ENCODE measurements at places on chromosomes 5 and 9.

DNA sequence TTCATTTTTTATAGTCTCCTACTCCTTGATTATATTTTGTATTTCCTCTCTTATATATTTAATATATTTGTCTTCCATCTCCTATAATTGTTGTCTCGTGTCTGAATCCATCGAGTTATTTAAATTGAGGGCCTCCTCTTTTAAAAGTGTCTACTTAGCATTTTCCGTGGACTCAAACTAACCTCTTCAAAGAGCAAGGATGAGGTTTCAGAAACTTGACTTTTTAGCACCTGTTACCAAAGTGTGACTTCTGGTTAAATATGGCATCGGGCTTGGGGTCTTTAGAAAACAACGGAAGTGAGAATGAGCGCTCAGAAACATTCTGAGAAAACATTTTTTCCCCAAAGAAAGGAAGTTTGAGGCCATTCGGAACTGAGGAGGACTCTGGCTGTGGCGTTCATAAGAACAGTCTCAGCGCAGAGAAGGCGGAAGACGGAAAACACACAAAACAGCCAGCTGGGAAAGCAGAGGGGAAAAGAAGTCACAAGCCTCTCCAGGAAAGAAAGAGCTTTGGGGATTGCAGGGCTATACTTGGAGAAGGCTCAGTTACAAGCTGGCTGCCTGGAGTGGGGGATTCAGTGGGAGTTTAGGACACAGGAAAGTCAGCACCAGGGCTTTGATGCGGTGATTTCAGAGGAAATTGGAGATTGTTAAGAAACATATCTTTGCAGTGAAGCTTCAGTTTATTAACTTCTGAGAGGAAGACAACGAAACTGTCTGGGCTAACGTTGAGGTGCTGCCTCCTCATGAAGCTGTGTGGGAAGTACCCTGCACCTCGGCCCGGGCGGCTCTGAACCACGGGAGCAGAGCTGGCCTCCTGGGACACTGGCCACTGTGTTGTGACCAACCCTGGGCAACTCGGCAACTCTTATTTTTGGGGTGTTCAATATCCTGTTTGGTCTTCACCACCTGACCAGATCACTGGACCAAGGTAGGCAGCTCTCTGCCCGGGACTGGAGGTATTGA, 25.1 kb upstream of the IRX2 start:
- no peak for DNase-seq

DNA sequence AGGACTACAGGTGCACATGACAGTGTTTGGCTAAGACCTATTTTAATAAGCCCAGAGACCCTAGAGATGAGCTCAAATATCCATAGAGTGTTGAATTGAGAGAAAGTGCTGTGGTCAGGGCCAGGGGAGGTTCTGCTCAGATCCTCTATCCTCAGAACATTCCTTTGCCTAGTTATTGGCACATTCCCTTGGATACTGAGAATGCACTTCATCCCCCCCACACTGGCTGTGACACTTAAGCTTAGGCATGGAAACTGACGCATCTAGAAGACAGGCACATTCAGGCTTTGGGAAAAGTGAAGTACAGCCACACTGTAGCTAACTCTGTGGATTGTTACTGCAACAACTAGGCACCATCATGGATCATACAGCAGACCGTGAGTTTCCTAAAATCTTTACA, 27.1 kb upstream of the RASGRF2 start:
- no peak for DNase-seq

DNA sequence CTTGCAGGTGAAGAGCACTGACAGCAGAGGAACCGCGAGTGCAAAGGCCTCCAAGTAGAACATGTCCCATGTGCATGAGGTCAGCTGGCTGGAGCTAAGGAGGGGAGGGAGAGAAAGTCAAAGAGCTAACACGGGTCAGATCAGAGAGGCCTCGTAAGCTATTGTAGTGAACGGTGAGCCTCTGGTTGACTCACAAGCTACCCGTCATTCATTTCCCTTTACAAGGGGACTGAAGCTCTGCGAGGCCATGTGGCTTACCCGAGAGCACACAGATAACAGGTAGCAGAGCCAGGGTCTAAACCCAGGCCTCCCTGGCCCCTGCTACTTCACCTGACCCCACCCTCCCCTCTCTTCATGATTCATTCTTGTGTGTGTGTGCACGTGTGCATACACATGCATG, 152.7 kb upstream of the ADRA1B start:
- DNase-seq: no peak

GRCh38 chr9:12826924-12827565, 52.2 kb downstream of the LURAP1L start:
- DNase-seq: no peak

DNA sequence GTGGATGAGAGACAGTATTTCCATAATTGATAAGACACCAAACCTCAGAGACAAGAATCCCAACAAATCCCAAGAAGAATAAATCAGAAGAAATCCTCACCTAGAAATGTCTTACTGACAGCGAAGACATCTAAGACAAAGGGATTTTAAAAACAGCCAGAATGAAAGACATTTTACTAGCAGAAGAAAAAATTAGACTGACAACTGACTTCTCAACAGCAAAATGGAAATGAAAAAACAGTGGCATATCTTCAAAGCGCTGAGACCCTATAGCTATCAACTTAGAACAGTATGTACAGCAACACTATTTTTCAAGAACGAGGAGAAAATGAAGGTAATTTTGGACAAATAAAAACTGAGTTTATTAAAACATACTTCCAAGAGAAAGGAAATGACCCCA, 16.3 kb downstream of the TTLL11 start:
- no peak for DNase-seq

GRCh38 chr9:32706725-32707100, 71.2 kb upstream of the TAF1L start:
- DNase-seq: no peak

DNA sequence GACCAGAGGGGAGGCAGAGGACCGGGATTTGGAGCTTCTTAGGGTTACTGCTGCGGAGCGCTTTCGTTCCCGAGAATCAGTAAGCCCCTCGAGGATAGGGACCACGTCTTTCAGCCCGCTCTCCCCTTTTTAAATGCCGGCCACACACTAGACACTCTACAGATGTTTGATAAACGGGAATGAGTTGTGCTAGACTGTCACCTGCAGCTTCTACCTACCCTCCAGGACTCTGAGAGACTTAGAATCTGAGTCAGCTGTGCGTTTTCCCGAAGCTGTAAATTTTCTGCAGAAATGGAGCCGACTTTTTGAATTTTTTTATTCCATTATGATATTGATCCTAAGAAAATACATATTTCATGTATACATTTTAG, 670 bp downstream of the CCDC171 start:
- no peak for DNase-seq

DNA sequence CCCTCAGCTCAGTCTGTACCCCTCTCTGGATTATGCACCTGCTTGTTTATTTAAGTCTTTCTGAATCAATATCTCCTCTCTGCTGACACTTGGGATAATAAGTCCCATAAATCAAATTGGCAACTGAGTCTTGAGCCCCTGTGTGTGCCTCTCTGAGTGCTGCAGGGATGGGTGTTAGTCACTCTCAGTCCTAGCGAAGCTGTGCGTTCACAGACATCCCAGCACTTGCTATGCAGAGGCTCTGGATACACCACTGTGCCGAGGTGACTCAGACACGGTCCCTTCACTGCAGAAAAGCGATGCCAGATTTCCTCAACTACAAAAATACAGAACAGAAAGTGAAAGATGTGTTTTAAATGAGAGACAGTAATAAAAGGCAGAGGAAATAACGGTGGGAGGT, 4.1 kb upstream of the KCNMB1 start:
- DNase-seq: no peak

- no peak for DNase-seq
Measured at GRCh38 chr5:142974409-142974808, 204.2 kb downstream of the ARHGAP26 start.

DNA sequence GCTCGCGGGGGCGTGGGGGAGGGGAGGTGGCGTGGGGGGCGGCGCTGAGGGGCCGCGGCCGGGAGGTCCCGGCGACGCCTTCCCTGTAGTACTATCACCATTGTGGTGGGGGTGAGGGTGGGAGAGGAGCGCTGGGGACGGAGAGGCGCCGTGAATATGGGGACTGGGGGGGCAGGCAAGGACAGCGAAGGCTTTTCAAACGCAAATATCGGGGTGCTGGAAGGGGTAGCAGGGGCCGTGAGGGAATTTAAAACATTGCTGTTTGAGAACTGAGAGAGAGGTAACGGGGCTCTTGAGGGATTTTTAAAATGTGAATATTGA, 427 bp downstream of the RBM27 start:
- no peak for DNase-seq

GRCh38 chr9:16221822-16222547, 648.5 kb downstream of the BNC2 start:
- DNase-seq: no peak
